NCI-H774 (cell line): ENCODE measurements at places on chromosomes 13 and 19.

DNA sequence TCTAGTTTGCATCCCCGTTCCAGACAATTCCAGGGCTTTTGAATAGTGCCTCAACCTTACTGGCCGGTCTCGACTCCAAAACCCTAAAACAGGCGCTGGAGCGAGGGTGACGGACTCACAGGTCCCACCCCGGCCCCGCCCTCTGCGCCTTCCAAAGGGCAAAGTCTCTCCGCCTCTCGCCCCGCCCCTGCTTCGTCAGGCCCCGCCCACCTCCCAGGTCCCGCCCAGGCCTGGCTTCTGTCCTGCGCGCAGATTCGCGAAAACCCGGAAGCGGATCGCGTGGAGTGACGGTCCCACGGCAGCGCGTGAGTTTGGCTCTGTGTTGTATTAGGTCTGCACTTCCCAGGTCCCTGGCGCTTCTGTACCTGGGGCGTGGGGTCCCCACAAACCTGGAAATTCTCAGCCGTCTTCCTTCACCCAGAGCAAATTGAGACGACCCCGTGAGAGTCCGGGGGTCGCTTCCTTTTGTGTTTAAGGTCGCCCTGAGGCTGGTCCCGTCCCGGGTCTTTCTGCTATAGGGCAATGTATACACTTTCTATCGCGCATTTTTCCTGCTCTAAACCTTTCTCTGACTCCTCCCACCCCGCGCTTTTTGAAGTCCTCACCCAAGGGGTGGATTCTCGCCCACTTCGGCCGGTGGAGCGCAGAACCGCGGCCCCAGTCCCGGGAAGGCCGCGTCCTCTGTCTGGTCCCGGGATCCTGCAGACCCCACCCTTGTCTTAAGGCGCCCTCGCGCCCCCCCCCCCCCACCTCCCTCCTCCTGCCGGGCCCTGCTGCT lies at the start of gene ZNF813:
Gene ZNF813 (plus strand): TSS at position 249 of the 778 bp plus-strand sequence. CDS start 16,090 bp downstream, outside the sequence.
- DNase-seq = peak; percentile 86

GRCh38 chr13:113500530-113501265 lies 10.2 kb upstream of the DCUN1D2 start:
- no peak for DNase-seq

DNA sequence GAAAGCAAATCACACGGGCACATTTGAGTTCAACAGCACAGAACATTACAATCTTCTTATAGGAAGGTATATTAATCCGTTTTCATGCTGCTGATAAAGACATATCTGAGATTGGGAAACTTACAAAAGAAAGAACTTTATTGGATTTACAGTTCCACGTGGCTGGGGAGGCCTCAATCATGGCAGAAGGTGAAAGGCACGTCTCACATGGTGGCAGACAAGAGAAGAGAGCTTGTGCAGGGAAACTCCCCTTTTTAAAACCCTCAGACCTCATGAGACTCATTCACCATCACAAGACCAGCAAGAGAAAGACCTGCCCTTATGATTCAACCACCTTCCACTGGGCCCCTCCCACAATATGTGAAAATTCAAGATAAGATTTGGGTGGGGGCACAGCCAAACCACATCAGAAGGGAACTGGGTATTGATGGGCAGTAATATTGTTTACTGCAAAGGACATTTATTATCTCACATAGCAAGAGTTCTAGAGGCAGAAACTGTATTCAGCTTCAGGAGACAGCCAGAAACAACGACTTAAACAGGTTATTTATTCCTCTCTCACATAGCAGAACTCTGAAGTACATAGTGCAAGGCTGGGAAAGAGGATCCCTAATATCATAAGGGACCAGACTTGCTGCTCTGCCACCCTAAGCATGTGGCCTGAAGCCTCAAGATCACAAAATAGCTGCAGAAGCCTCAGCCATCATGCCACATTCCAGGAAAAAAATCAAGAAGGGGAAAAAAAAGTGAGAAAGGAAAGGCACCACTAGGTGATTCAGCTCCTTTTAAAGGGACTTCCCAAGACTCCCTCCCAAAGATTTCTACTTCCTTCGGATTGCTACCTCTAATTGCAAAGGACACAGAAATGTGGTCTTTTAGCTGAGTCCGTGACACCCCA lies 23.1 kb downstream of the FXYD5 start:
- no peak for DNase-seq

- DNase-seq = no peak
These were observed 653.8 kb downstream of the PCDH9 start for GRCh38 chr13:66576381-66576780.

DNA sequence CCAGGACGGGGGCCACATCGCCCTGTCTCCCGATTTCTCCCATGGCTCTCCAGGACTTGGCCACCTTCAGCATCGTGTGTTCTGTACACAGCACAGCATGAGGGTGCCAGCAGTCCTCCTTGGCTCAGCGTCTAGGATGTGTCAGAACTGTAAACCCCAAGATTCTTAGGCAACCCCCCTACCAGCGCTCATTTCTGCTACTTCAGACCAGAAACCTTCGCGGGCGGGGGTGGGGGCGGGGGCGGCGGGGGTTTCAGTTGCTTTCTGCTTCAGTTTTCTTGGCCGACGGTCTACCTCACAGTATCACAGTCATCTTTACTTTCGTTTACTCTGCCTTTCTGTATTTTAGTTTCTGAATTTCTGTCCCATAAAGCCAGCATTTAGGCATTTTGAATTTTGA lies 82.4 kb downstream of the GGACT start:
- no peak for DNase-seq

DNA sequence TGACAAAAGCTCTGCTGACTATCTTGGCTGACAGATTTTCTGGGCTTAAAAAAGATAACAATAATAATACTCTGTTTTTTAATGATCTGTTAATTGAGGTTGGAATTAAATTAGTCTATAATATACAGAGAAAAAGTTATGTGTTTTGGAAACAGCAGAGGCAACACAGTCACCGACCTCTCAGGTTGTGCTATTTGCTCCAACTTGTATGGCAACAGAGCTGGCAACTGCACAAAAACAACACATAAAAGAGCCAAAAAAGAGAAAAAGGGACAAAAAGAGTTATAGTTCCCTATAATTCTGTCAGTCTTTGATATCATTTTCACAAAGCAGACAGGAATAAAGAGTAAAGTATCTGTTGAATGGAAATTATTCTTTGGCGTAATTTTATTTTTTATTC lies 102.3 kb upstream of the POSTN start:
- DNase-seq = no peak

DNA sequence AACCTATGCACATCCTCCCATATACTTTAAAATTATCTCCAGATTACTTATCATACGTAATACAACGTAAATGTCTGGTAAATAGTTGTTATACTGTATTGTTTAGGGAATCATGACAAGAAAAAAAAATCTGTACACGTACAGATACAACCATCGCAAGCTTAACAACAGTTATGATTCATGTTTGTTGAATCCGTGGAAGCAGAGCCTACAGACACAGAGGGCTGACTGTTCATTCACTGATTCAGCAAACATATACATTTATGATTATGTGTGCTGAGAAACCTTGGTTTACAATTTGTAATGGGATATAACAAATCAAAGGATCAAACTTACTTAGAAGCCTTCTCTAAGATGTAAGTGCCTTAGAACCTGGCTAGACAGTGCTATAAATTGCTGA lies 1.5 kb downstream of the ZNF260 start:
- no peak for DNase-seq

- DNase-seq = no peak
These were observed 109.4 kb downstream of the KCTD15 start for GRCh38 chr19:33905937-33906577.

GRCh38 chr13:76035711-76036110 lies 399.6 kb downstream of the LMO7 start:
- no peak for DNase-seq

DNA sequence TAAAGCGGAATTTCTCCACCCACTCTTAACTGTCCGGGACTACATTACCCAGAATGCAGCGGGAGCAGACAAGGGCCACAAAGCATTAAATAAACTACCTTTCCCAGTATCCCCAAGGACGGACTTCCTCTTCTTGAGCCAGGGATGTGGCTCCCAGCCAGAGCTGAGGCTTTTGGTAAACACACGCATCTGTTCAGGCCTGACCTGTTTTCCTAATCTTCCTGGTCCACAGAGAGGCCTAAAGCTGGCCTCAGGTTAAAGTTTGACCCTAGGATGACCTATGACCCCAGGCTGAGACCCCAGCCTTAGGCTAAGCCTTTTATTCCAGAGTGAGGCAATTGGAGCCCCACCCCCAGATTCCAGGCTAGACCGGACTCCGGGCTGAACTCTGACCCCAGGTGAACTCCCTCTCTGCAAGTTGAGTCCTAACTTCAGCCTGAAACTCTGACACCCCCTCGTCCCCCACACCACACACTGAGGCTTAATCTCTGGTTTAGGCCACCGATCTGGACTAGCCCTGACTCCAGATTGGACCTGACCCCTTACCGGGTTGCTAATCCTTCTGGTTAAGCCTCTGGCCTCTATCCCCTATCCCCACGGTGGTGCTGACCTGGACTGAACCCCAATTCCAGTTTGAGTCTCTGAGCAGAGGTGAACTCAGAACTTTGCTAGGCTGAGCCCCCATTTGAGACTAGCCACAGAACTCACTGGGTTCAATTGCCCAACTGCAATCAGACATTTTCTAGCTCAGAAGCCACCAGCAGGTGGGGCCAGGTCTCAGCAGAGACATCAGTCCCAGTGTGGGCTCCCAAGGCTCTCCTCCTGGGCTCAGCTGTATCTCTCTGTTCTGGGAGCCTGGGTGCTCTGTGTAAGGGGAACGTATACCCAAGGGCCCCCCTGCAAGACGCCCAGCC lies 750 bp upstream of the GPR108 start:
- peak; percentile 41 for DNase-seq

DNA sequence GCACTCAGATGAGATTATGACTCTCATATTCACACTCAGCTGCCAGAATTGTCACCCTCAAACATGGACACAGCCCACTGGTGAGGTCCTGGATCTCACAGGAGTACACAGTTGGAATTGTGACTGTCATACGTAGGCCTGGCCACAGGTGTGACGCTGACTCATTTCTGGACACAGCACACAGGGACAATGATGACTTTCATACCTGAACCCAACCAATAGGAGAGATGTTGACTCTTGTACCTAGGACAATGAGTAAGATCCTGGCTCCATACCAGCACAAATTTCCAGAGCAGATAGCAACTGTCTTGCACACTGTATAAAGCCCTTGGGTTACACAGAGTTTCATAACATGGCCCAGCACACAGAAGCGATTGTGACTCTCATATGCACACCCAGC lies 46.4 kb downstream of the ZNF85 start:
- DNase-seq = no peak

DNA sequence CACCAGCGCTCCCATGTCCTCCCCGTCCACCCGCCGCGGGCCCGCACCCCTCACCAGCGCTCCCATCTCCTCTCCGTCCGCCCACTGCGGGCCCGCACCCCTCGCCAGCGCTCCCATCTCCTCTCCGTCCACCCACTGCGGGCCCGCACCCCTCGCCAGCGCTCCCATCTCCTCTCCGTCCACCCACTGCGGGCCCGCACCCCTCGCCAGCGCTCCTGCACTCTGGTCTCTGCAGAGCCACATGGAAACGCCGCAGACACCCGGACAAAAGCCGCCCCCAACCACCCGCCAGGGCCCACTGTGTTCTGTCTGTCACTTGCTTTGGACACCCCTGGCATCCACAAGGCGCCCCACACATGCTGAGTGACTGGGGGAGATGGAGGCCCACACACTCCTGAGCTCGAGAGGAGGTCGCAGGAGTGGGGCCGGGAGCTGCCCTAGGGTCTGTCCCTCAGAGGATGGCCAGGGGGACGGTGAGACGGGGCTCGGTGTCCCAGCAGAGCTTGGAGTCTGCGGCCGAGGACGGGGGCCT lies 7.4 kb downstream of the CFD start:
- DNase-seq = no peak

DNA sequence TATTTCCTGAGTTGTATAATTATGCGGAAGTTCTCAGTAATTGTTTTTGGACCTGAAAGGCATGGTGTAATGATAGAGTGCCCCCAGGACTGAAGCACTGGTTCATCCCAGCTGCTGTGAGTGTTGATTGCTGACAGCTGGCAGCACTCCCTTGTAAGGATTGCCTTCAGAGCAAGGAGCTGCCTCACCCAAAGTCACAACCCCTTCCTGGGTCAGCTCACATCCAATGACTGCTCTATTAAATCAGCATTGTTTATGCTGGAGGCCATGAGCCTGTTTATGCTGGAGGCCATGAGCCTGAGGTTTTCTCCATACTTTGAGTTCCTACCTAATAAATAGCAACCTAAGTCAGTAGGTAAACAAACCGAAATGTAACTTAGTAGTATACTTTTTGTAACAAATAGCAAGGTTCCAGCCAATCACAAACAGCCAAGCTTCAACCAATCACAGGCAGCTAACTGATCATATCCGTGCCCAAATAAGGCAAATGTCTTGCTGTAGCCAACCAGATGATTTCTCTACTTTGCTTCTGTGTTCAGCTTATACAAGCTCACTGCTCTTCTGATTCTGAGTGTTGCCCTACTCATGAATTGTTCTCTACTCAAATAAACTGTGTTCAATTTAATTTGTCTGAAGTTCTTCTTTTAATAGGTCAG lies 11.7 kb upstream of the SPACA6 start:
- no peak for DNase-seq

DNA sequence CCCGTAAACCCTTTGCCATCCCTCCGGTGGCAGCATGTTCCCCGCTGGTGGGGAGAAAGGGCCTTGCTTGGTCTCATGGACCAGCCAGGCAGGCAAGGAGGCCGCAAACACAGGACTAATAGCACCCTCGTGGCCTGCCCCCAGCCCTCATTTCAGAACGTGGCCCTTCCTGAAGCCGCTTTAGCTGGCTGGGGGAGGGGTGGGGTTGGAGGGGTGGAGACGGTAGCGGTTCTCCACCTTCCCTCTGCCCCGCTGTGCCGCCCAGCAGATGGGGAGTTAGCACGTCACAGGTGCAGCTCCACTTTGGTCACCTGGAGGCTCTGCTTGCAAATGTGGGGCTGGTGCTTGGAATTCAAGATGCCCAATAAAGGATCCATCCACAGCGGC lies 59.3 kb upstream of the URI1 start:
- no peak for DNase-seq

- DNase-seq = no peak
These were observed 60.5 kb upstream of the MEDAG start for GRCh38 chr13:30845297-30846214.

GRCh38 chr13:59790626-59791025 lies 373.1 kb downstream of the DIAPH3 start:
- no peak for DNase-seq

GRCh38 chr19:4326837-4327251 lies 11.8 kb downstream of the STAP2 start:
- DNase-seq = no peak

GRCh38 chr13:78020861-78021260 lies 102.2 kb upstream of the EDNRB start:
- no peak for DNase-seq

- no peak for DNase-seq
These were observed 112.8 kb downstream of the CRYL1 start for GRCh38 chr13:20412691-20413355.
